CD4-positive, alpha-beta T cell treated with Interleukin-12 subunit alpha and Interleukin-12 subunit beta, for 1 hour (primary cell): ENCODE measurements at places on chromosomes 2 and 18.
A peak's percentile ranks its signal among the peaks of the same experiment; 100 is the strongest.

- DNase-seq = no peak
These were observed 230.4 kb downstream of the KLHL29 start for GRCh38 chr2:23615216-23616020.

GRCh38 chr2:158011055-158011771 is 90.5 kb upstream of the UPP2 start:
- DNase-seq = no peak

- no peak for DNase-seq
These were observed 90.3 kb upstream of the RAB27B start for GRCh38 chr18:54737986-54738385.

GRCh38 chr2:239196474-239197021 is 204.3 kb downstream of the HDAC4 start:
- no peak for DNase-seq

DNA sequence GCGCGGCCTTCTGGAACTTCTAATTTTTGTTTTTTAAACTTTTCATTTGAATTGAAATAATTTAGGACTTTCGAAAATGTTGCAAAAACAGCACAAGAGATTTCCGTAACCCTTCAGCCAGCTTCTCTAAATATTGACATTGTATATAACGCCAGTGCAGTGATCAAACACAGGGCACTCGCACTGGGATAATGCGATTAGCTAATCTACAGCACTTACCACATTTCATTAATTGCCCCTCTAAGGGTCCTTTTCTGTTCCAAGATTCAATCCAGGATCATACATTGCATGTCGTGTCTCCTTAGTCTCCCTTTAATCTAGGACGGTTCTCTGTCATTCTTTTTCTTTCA is 343 bp upstream of the CD302 start:
- no peak for DNase-seq

DNA sequence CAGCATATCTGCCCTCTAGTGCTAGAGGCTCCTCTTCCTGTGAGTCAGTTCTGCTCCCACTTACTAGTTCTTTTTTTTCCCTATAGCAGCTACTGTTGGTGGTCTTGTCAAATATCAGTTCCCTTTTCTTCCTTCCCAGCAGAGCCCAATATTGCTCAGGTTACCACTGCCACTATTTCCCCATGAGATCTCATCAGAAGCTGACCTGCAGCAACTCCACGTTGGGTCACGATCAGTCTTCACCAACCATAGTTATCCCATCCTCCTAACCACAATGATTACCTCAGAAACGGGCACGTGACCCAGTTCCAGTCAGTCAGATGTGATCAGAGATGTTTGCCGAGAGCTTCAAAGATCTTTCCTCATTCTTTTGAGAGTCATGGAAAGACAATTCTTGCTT is 59.7 kb upstream of the CAPN13 start:
- DNase-seq = no peak

- DNase-seq = no peak
These were observed 25.0 kb upstream of the ITSN2 start for GRCh38 chr2:24385366-24385765.

- DNase-seq = no peak
These were observed 6.5 kb downstream of the TMEM37 start for GRCh38 chr2:119438128-119438656.

- DNase-seq = no peak
These were observed 185.8 kb upstream of the GLI2 start for GRCh38 chr2:120549841-120550240.

DNA sequence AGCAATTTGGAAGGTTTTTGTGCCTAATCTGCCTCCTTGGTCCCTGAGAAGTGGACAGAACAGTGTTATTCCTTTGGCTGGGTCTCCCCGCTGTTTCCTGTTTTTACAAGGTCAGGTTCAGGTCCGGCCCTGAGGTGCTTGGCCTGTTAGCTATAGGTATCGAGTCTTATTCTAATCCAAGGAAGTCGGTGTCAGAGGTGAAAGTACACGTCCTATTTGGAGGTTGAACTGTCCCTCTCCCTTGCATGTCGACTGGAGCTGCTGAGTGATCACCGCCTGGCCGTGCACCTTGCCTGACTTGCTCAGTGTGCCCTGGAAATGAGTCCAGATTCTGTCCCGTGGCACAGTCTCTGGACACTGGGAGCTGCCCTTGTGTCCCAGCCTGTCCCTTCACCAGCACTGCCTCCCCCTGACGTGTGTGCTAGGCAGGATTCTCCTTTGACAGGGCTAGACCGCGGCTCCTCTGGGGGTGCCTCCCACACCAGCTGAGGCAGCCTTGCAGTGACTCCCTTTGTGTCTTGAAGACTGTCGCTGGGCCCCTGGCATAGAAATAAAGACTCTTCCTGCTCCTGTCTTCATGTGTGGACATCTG is 65.7 kb upstream of the RBM44 start:
- no peak for DNase-seq

DNA sequence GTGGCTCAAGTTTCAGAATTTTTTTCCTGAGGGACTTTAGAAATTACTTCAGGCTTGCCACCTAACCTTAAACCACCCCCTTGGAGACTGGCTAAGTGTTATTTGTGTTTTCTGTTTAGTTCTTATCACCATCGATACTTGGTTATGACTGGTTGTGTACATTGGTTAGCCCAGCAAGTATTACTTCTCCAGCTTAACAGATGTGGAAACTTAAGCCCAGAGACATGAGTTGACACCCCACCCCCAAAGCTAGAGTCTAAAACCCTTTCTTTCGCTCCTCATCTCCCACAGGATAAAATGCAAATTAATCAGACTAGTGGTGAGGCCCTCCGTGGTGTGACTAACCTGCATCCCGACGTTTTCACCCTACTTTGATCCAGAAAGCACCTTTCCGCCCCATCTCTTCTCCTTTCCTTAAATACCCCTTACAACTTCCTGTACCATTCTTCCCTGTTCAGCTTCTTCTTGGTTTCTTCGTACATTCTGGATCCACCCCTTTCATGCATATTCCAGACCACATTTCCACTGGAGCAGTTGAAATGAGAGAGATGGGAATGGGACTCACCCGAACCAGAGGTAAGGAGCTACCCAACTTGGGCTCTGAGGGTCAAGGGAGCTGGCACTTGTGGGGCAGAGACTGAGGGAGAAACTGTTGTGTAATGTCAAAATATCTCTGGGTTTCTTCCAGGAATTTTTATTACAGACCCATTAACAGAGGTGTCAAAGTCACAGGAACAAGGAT is 819 bp upstream of the MAP3K2 start:
- DNase-seq = no peak

DNA sequence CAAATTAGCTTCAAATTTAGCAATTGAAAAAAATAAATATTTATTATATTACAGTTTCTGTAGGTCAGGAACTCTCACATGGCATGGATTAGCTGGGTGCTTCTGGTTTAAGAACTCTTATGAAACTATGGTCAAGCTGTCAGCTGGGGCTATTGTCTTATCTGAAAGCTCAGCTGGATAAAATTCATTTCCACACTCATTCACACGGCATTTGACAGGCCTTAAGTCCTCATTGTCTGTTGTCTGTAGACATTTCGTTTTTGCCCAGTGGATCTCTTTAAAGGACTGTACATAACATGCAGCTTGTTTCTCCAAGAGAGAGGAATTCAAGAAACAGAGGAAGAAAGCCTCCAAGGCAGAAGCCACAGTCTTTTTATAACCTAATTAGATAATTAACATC is 1556.8 kb upstream of the SLC39A10 start:
- DNase-seq = no peak

GRCh38 chr18:23244401-23244800 is 109.1 kb downstream of the CABLES1 start:
- no peak for DNase-seq

GRCh38 chr2:231955758-231956472 is 5.6 kb upstream of the DIS3L2 start:
- no peak for DNase-seq

DNA sequence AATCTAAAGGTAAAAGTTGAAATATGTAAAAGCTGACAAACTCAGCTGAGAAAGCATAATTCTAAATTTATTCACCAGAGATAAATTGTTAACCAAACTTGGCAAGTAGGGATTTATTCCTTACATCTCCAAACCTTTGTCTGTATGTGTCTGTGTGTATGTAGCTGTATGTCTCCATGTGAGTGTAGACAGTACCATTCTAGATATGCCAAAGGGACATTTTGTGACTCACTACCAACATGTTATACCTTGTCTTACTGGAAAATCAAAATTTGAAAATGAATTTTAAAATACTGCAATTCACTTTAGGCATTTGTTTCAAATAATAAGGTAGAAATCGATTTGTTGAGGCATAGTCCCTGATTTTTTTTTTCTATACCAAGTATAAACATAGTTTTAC is 102.1 kb downstream of the ABCA12 start:
- no peak for DNase-seq

- DNase-seq = no peak
These were observed 202.1 kb downstream of the CTIF start for GRCh38 chr18:48740851-48741485.

DNA sequence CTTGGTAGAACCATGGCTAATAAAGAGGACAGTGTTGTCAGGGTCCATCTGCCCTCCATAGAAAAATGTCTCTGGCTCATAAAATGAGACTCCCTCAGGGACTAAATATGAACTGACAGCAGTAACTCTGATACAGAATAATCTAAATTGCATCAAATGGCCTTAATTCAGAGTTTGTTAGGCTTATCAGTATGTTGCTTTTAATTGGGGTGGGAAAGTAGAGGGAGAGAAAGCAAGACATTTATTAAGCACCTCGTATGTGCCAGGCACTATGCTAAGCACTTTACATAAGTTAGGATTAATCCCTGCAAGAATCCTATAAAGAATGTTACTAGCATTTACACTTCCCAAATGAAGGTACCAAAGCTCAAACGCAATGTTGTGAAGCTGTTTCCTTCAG is 115.2 kb downstream of the MMADHC start:
- DNase-seq = no peak

DNA sequence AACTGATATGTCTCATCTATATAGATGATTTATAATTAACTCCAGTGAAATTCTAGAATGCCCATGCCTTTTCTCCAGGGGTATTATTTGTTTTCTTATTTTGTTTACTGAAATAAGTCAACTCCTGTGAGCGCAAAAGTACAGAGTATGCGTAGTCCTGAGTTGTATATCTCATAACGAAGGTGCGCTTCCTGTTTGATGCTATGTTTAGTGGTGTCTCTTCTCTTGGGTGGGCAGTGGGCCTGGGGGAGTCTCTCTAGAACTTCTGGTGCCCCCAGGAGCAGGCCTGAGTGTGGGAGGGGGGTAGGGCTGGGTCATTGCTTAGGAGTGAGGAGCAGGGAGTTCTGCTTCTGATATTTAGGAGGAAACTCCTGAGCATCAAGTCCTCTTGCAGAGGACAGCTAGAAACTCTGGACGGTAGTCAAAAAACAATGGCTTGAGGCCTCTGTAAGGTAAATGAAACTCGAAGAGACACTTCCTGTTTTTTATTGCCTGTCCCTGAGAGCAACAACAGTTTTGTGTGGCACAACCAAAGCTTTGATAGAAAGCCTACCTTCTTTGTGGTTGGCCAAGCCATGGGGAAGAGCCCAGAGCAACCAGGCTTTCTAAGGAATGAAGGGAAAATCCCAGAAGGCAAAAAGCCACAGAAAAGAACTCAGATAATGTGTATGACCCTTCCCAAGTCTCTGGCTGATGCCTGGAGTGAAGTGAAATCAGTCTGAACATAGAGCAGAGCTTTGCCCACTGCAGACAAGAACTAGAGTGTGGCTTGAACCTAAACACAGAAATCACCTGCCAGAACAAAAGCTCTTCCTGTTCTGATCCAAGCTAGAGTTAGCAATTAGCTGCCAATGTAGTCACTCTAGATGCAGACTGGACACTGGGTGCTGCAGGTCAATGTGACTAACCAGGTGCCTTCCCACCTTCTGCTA is 8.5 kb upstream of the SP140L start:
- DNase-seq = no peak

- DNase-seq = no peak
These were observed 91.8 kb upstream of the CHST9 start for GRCh38 chr18:27276886-27277285.

DNA sequence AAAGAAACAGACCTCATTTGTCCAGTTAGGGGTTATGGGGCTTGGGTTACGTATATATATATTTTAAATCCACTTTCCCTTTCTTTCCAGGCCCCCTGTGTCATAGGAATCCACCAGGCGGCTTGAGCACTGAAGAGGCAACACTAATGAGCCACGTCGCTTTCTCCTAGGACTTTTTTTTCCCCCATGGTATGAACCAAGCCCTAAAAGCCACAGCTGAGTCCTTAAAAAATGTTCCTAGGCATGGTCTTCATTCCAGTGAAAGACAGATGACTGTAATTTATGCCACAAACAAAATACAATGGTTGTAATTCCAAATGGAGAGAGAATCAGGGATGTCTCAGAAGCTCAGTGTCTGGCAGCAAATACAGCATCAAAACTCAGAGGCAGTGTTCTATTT is 146.8 kb downstream of the EPHA4 start:
- no peak for DNase-seq

GRCh38 chr2:175282300-175282699 is 100.8 kb upstream of the ATP5MC3 start:
- DNase-seq = peak; percentile 30

GRCh38 chr2:328761-329160 is 40.9 kb upstream of the ALKAL2 start:
- no peak for DNase-seq
